ENCODE measurements at places on chromosomes 7 and 10.

DNA sequence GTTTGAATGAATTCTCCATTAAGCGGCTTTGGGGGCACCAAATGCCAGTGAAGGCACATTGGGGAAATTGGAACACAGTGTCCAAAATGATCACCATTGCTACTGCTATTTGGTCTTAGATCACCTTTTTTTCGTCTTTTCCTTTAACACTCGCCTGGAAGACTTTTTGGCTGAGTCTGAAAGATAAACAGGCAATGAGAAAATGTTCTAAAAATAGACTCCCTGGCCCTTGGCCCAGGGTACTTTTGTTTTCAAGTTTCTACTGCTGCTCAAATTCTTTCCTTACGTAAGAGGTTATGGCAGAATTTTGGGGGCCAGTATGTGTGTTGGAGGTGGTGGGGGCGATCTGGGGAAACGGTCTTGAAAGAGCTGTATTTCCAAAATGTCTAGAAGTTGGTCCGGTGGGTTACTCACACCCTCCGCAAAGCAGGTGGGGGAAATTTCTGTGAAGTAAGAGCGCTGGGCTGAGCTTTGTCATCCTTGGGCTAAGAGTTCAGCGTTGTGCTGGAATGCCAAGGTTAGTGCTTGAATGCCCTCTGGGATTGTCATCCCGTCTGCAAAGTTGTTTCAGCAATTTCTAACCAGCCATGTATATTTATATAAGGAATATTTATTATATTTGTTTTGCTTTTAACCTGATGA, 1.3 kb upstream of the ITPRIP start:
- DNase-seq: no peak

- DNase-seq: no peak
Observed at GRCh38 chr7:37424995-37425394, 23.7 kb downstream of the ELMO1 start.

DNA sequence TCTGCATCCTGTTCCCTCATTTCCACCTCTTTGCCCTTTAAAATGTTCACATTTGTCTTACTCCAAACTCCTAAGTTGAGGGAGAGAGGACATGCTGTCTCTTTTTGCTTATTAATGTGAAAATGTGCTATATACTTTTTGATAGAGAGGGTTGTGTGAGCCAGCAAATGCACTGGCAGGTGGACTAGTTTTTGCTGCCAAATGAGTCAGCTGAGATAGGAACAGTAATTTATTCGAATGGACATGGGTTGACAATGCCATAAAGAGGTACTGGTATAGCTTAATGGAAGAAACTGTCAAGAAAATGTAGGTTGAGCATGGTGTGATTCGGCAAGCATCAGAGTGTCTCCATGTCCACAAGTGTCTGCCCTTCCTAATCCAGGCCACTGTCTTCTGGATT, 9.2 kb upstream of the TRUB1 start:
- no peak for DNase-seq

- DNase-seq: no peak
Observed at GRCh38 chr7:151682831-151683614, 163.3 kb upstream of the RHEB start.

DNA sequence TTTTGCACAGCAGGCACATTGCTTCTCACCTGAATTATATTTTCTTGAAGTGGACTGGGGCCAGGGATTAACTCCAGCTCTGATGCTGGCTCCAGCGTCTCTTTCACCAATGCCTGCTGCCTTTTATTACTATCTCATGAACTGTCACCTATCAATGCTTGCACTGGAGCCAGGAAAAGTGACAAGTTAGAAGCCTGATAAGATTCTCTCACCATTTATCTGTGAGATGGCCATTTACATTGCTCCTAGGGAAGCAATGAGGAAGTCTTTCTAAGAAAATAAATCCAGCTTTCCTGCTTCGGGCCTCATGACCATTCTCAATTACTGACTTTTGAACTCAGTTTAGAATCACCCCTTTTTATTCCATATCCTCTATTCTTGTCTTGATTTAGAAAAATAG, 48.5 kb upstream of the LRRTM3 start:
- no peak for DNase-seq

DNA sequence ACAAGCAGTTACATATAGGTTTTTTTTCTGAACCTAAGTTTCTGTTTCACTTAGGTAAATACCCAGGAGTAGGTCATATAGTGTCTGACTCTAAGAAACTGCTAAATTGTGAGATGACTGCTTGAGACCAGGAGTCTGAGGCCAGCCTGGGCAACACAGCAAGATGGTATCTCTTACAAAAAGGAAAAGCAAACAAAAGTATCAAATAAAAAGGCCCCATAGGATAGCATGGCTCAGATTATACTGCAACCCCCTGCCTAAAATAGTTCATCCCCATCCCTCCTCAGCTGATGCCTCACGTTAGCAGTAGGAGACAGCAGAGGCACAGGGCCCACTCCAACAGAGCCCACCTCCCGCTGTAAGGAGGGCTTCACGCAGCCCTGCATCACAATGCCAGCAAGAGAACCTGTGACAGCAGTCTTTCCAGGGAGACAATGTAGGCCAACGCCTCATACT, 90.3 kb downstream of the SRPK2 start:
- no peak for DNase-seq

GRCh38 chr10:2425320-2425719, 642.0 kb upstream of the PFKP start:
- DNase-seq: no peak

GRCh38 chr10:133529576-133529946, 2.4 kb downstream of the CYP2E1 start:
- no peak for DNase-seq

GRCh38 chr7:55083206-55083605, 64.4 kb downstream of the EGFR start:
- DNase-seq: no peak

DNA sequence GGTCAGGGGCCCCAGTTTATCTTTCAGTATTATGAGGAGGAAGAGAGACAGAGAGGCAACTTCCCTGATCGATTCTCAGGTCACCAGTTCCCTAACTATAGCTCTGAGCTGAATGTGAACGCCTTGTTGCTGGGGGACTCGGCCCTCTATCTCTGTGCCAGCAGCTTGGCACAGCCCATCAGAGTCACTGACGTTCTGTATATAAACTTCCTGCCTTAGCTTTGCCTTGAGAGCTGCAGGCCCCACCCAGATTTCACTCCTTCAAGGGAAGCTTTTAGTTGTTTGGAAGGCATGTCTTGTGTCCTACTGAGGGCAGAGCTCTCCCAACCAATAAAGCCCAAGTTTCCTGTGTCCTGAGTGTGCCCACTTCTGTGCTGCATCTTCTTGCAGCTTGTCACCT, 242.5 kb upstream of the PRSS58 start:
- no peak for DNase-seq

- no peak for DNase-seq
Observed at GRCh38 chr10:50577681-50578350, 45.9 kb downstream of the SGMS1 start.

- no peak for DNase-seq
Observed at GRCh38 chr7:140327261-140327661, 71.1 kb downstream of the SLC37A3 start.

DNA sequence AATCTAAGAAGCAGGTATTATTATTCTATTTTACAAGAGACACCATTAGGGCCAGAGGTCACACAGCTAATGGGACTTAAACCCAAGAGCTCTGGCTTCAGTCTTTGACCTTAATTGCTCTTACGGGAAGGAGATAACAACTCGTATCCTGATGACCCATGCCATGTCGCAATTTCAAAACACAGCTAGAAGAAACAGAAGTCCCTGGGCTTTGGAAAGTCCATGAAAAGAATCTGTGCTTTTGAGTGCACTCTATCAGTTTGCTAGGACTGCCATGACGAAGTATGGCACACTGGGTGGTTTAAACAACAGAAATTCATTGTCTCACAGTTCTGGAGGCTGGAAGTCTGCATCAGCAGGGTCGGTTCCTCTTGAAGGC, 247.8 kb upstream of the AOAH start:
- DNase-seq: no peak

GRCh38 chr10:93573051-93573909, 6.8 kb downstream of the FFAR4 start:
- no peak for DNase-seq

DNA sequence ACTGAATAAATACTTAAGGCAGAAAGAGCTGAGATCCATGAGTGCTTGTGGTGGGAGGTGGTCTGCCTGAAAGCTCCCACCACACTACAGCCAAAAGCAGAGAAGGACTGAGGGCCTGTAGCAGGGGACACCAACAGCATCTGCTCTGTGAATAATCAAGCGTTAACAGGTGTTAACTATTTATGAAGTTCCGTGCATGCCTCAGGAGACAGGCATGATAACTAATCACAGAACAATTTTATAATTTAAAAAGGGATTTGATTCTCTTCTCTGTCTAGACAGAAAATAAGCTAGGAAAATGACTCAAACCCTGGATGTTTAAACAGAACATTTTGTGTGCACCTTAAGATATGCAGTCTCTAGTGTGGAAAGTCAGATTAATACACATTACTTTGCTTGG, 61.5 kb upstream of the GHITM start:
- DNase-seq: no peak

DNA sequence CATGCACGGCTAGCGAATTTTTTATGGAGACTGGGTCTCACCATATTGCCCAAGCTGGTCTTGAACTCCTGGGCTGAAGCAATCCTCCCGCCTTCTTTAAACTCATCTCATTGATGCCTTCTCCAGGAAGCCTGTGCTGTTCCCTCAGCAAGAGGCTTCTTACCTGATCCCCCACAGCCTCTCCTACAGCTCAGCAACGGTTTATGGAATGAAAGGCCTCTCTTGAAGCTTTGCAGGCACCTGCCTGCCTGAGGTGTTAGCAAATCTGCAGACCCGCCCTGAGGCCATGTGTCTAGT, 468 bp upstream of the TRIM56 start:
- DNase-seq: no peak

- DNase-seq: no peak
Observed at GRCh38 chr10:78959924-78960285, 108.9 kb upstream of the ZMIZ1 start.

DNA sequence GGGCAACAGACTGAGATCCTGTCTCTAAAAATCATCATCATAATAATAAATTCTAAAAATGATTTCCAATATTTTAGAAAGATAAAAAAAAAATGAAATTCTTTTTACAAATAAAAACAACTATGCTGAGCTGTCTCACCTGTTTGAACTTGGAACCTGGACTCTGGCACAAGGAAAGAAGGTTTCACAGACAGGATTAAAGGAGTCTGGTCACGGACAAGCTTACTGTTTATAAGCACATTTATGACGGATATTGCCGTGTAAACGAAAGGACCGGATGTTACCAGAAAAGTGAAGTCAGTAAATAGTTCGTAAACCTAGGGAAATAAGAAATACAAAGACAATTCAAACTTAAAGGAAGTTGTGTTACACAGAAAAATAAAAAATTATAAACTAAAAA, 70.2 kb downstream of the KIAA1549 start:
- no peak for DNase-seq

- DNase-seq: no peak
Observed at GRCh38 chr10:6704896-6705295, 124.8 kb upstream of the PRKCQ start.

- DNase-seq: no peak
Observed at GRCh38 chr10:113320987-113321386, 231.9 kb upstream of the HABP2 start.

GRCh38 chr7:101277155-101277554, 32.3 kb upstream of the FIS1 start:
- DNase-seq: no peak

GRCh38 chr10:51344371-51344770, 270.1 kb downstream of the PRKG1 start:
- no peak for DNase-seq

- no peak for DNase-seq
Observed at GRCh38 chr7:157612009-157612663, 275.3 kb downstream of the DNAJB6 start.

- DNase-seq: no peak
Observed at GRCh38 chr10:48577158-48577557, 27.7 kb downstream of the ARHGAP22 start.

DNA sequence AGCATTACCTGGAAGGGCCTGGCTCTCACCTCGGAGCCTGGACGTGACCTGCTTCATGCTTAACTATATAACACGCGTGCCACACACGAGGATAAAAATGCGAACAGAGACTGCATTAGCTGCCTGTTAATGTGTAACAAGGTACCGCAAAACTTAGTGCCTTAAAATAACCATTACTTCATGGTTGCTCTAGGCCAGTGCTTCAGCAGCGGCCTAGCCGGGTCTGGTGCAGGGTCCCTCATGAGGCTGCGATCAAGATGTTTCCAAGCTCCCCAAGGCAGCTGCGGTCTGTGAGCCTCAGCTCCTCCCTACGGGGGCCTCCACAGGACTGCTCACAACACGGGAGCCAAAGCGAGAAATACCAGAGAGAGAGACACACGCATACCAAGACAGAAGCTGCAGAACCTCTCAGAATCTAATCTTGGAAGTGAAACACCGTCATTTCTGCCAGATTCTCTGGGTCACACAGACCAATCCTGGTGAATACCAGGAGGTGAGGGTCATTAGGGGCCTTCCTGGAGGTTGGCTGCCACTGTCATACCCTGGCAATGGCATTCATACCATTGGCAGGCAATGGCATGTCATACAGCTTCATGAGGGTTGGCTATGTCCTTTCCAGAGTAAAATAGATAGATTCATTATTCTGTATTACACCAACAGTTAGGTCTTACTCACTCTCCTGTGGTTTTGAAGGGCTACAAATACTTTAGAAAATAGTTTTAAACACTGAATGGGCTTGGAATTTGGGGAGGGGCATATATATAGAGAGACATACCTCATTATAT, 94.5 kb downstream of the HIPK2 start:
- DNase-seq: no peak

DNA sequence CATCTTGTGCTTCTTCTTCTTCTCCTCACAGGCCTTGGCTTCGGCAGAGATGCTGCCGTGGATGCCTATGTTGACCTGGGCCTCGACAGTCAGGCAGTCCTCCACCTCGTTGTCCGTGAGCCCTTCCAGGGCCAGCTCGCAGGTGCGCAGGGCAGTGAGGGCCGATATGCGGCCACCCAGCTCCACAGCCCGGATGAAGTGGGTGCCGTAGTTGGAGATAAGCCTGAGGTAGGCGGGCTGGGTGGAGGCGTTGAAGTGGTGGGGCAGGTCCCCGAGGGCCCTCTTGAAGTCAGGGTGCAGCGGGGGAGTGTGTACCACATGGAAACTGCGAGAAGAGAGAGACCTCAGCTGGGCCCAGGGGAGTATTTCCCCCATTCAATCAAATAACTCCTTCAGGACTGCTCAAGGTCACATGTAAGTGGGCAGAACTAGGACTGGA, 3.7 kb downstream of the PRF1 start:
- no peak for DNase-seq

GRCh38 chr7:21656796-21657195, 114.0 kb downstream of the DNAH11 start:
- DNase-seq: no peak

GRCh38 chr7:120774481-120774880, 83.5 kb downstream of the TSPAN12 start:
- DNase-seq: no peak

GRCh38 chr10:3085785-3086567, 18.6 kb downstream of the PFKP start:
- no peak for DNase-seq

- no peak for DNase-seq
Observed at GRCh38 chr10:126390324-126390723, 2.0 kb upstream of the ADAM12 start.

DNA sequence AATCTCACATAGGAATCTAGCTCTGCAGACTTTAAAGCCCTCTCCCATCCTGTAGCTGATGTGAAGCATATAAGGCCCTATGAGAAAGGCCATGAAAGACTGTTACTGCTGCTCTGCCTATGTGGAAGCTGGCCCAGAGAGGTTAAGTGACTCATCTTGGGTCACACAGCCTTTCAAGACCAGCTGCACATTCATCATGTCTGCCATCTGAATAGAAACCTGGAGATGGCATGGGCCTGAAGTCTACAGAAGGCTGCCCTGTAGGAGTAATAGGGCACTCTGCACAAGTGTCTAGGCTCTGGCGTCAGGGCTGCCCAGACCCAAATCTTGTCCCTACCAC, 59.4 kb upstream of the COL13A1 start:
- DNase-seq: no peak

Measured in esophagus squamous epithelium (tissue), 5 donors.